Effector memory CD4-positive, alpha-beta T cell (primary cell): ENCODE measurements at places on chromosomes 7 and 10.
A peak's percentile ranks its signal among the peaks of the same experiment; 100 is the strongest.

- no peaks in the 10 kb centered on the region for H3K27me3 ChIP-seq
- no peaks in the 10 kb centered on the region for H3K36me3 ChIP-seq
- H3K27ac ChIP-seq: no peak overlapping the region
- DNase-seq: no peak
Measured at GRCh38 chr10:117398029-117398428, 22.8 kb upstream of the PDZD8 start.

DNA sequence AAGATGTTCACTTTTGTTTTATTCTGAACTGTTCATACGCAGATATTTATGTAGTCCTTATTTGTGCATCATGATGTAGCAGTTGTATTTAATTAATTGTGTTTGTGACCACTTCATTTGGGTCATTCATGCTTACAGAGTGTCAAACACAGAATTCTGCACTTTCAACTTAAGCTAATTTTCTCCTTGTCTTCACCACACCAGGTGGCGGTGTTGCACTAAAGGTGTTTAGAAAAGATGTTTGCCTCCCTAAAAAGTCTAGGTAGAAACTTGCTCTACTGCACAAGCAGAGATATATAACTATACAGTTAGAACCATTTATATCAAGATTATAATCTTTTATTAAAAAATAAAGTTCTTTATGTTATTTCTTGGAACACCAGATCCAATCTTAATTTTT, 1.3 kb upstream of the TAS2R38 start:
- no peak for DNase-seq
- H3K27me3 ChIP-seq: no peaks in the 10 kb centered on the region
- H3K27ac ChIP-seq: no peak overlapping the region

DNA sequence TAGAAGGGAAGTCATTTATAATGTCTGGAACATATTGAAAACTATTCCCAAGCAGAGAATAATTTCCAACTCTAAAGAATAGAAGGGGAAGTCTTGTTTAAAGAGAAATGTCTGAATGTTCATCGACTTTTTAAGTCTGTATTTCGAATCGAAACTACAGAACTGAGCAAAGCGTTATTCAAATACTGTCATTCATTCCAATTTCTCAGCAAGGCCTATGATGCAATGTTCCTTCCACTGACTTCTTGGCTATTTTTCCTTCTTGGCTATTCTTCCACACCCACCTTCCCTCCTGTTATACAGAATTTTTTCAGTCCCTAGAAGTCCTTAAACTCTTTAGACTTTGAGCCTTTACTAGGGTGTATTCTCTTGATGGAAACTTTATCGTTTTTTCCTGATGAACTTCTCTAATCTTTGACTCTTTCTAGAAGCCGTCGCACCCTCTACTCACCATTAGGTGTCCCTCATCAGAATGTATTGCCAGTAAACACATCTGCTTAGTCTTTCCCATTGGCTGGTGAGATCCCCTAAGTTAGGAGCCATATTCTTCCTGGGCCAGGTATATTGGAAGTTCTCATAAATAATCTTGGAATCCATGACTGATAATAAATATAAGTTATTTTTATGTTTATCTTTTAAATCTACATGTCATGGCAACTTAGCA, 235.7 kb upstream of the CCDC6 start:
- H3K36me3 ChIP-seq: peaks cover 6% of the 10 kb centered on the region
- no peaks in the 10 kb centered on the region for H3K27me3 ChIP-seq
- H3K4me1 ChIP-seq: no peaks in the 10 kb centered on the region
- H3K4me3 ChIP-seq: no peak overlapping the region
- H3K27ac ChIP-seq: no peak overlapping the region
- DNase-seq: no peak

- H3K36me3 ChIP-seq: no peaks in the 10 kb centered on the region
- H3K27me3 ChIP-seq: no peaks in the 10 kb centered on the region
- H3K4me3 ChIP-seq: no peak overlapping the region
- H3K4me1 ChIP-seq: no peaks in the 10 kb centered on the region
Measured at GRCh38 chr10:50367732-50368131, 116.4 kb upstream of the ASAH2 start.

DNA sequence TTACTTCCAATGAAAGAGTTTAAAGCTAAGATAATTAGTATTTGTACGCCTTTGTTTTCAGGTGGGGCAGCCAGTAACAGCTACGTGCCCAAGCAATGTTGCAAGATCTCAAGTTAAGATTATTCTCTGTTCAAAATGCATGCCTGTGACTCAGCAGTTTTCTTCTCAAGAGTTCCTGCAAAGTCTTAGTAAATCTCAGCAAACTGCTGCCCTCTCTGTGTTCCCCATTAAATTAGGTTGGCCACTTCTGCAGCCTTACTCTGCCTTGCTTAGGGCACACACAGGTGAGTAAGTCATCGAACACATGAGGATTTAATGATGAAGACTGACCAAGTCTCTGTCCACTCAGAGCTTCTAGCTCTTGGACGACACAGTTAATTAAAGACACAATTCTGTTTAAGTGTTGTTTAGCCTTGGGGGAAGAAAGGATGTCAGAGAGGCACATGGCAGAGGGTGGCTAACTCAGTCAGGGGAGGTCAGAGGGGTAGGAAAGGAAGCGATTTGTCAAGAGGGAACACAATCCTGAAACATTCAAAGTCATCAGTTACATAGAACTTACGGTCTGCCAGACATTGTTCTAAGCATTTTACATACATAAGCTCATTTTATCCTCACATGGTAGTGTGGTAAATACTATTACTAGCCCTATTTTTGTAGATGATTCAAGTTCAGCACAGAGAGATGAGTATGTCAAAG, 20.2 kb upstream of the SLC35G1 start:
- no peak overlapping the region for H3K4me3 ChIP-seq
- DNase-seq: no peak
- H3K27me3 ChIP-seq: peaks cover 3% of the 10 kb centered on the region
- H3K36me3 ChIP-seq: no peaks in the 10 kb centered on the region
- no peak overlapping the region for H3K27ac ChIP-seq

GRCh38 chr7:130346177-130346905, 1.7 kb downstream of the CPA5 start:
- no peak for DNase-seq
- H3K4me1 ChIP-seq: no peaks in the 10 kb centered on the region
- H3K4me3 ChIP-seq: no peak overlapping the region
- no peak overlapping the region for H3K27ac ChIP-seq
- H3K36me3 ChIP-seq: no peaks in the 10 kb centered on the region
- H3K27me3 ChIP-seq: no peaks in the 10 kb centered on the region

- H3K27me3 ChIP-seq: no peaks in the 10 kb centered on the region
- no peak overlapping the region for H3K27ac ChIP-seq
- no peaks in the 10 kb centered on the region for H3K4me1 ChIP-seq
- H3K36me3 ChIP-seq: no peaks in the 10 kb centered on the region
Measured at GRCh38 chr10:127922206-127922605, 15.3 kb downstream of the PTPRE start.

- no peaks in the 10 kb centered on the region for H3K36me3 ChIP-seq
- H3K27me3 ChIP-seq: no peaks in the 10 kb centered on the region
- H3K27ac ChIP-seq: no peak overlapping the region
- H3K4me3 ChIP-seq: no peak overlapping the region
Measured at GRCh38 chr10:126133906-126134656, 237.7 kb downstream of the FANK1 start.

DNA sequence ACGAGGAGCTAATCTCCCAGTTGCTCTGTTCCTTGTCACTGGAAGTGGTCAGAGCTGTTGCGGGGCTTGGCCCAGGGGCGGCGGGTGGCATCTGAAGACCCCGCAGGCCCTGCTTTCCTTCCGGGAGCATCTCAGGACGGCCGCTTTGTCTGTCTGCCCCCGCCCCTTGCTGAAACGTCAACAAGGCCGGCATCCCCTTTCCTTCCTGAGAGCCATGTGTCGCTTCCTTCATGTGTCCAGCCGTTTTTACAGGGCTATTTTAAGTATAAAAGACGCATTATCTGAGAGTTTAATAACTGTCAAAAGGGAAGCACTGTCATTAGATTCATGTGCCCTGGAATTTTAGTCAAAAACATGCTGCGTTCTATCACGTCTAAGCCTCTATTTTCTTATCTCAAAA, 110.4 kb downstream of the CUX1 start:
- H3K36me3 ChIP-seq: no peaks in the 10 kb centered on the region
- H3K4me3 ChIP-seq: no peak overlapping the region
- H3K4me1 ChIP-seq: no peaks in the 10 kb centered on the region
- no peaks in the 10 kb centered on the region for H3K27me3 ChIP-seq
- no peak overlapping the region for H3K27ac ChIP-seq
- no peak for DNase-seq

DNA sequence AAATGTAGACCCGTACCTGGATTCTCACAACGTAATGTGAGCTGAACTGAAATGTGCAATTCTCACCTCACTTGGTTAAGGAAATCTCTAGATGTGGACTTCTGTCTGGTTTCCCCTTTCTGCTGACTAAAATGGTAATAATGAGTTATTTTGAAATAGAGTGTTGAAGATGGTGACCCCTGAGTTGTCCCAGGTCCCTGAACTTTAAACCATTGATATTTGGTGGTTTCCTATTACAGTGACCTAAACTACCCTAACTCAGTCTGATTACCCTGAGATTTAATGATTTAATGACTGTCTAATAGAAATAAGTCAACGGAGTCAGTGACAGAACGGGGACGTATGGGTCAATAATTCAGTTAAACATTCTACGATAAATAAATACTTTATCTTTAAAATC, 845.9 kb downstream of the PCDH15 start:
- H3K4me1 ChIP-seq: no peaks in the 10 kb centered on the region
- H3K36me3 ChIP-seq: no peaks in the 10 kb centered on the region
- no peak overlapping the region for H3K27ac ChIP-seq

GRCh38 chr7:101093906-101094305, 8.6 kb downstream of the TRIM56 start:
- DNase-seq: no peak
- H3K27ac ChIP-seq: no peak overlapping the region
- H3K4me3 ChIP-seq: no peak overlapping the region
- H3K4me1 ChIP-seq: no peaks in the 10 kb centered on the region

GRCh38 chr10:132611986-132612385, 74.4 kb downstream of the INPP5A start:
- no peak overlapping the region for H3K4me3 ChIP-seq
- H3K27ac ChIP-seq: peak overlapping the region; percentile 7
- no peak for DNase-seq
- no peaks in the 10 kb centered on the region for H3K27me3 ChIP-seq
- H3K4me1 ChIP-seq: peaks cover 4% of the 10 kb centered on the region
- H3K36me3 ChIP-seq: no peaks in the 10 kb centered on the region
